Right hindlimb (tissue), 1 donor: ENCODE measurements at places on chromosomes 3 and 15.

DNA sequence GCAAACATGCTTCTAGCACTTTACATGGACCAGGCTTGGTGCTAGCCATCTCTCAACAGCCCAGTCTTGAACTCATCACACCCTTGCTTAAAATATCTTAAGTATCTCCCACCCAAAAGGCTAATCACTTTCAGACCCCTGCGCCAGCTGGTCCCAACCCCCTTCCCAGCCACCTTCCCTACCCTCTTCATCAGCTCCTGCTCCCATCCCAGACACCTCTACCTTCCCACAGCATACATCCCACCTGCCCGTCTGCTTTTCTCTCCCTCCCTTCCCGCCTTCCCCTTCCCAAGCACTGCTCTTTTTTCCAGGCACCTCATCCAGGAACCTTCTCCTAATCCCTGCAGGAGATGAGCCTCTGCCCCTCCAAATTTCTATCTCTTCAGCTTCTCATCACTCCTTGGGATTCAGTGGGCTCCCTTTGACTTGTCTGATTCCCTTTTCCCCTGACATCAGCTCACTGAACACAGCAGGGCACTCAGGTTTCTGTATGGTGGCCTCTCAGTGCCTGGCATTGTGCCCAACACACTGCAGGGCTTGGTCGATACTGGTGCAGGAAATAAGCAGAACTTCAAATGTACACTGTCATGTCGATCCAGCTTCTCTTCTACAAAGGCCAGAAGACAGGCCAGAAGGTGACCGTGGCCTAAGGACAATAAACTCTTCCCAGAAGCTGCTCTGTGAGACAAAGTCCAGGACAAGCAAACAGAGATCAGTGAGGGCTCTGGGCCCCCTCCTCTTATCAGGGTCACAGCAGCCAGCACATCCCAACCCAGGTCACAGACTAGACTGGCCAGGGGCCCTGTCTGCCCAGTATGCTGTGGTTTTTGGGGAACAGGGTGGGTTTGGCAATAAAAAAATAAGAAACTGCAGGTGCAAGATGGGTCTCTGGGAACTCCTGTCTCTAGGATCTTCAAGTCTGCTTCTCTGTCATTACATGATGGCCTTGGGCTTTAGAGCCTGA is 2.2 kb upstream of the ITIH1 start:
- no peak for DNase-seq

GRCh38 chr3:105974381-105974780 is 105.6 kb upstream of the CBLB start:
- DNase-seq = no peak

DNA sequence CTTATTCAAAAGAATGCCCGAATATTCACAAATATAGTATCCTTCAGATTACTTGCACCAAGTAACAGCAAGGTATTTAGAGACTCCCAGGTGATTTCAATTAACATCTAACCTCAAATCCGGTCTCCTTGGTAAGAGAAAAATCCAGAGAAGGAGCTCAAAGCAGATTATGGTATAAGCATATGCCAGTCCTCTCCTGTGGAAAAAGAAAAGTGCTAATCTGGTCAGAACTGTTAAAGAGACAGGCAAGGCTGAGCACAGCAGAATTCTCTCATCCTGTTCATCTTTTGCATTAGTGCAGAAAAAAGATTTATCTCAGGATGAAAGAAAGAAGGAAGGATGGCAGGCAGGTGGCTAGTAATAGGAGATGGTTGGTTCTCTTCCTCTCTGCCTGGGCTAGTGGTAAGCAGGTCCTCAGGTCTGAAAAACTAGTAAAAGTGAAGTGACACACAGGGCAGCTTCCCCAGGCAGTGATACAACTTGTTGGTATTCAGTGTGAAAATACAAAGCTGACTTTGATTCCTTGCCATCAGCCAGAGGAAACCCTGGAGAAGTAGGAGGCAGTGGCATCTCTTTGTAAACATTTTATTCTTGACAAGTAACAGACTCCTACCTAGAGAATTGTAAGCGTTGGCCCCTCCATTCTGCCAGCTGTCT is 14.2 kb downstream of the ATXN7 start:
- no peak for DNase-seq

DNA sequence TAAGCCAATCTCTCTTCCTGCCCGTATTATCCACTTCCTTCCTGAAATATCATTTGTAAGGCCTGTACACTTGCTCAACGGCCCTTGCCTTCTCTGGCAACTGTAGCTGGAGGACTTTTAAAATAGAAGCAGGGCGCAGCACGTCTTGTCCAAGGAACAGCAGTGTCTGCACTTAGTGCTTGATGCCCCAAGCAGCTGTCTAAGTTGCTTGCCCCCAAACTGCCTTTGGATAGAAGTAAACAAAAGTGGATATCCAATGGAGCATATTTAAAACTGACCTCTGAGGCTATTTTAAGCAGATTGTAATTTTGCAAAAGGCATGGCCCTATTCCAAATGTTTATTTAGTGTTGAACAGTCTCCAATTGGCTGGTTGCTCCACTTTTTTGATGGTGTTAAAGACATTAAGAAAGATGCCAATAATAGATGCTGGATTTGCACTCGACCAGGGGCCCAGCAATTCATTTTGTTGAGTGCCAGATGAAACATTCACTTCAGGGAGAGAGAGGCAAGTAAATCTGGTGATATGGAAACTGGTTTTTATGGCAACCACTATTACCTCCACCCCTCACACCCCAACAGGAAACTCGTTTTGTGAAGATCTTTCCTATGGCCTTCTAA is 526.8 kb upstream of the TBL1XR1 start:
- DNase-seq = peak; percentile 73

GRCh38 chr3:54270816-54271526 is 148.6 kb downstream of the CACNA2D3 start:
- DNase-seq = no peak

DNA sequence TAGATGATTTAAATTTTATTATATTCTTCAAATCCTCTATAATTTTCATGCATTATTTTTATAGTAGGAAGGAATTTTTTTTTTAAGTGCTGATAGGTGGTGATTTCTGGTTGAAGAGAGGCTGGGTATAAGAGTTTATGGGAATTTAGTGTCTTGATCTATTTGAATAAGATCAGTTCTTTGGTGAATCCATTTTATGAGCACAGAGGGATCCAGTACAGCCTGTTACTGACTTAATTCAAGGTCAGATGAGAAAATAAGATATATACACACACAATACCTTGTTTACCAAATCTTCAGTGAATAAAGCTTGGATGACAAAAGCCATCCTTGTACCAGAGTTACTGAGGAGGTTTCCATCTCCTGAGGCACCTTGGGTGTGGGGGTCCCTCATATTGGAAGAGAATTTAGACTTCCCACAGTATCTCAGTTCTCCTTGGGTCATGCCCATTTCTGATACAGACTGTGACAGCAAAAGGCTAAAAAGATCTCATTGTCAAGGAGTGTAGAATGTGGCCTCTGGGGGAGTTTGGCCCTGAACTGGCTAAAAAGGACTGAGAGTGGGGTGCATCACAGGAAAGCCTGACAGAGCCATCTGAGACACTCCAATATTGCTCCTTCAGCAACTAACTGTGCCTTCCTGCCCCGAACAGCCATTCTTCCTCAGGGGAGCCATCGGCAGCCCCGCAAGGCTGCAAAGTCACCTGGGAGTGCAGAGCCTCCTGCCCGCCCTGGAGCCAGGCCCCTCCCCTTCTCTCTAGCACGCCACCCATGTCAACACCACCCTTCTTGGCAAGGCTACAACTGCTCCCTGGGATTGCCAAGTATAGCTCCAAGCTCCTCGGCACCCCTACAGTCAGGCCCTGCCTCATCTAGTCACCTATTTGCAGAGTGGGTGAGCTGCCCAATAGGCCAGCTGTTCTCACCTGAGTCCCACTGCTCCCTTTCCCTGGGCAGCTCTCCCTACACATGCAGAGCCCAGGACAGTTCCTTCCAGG is 43.1 kb upstream of the HACD2 start:
- no peak for DNase-seq

DNA sequence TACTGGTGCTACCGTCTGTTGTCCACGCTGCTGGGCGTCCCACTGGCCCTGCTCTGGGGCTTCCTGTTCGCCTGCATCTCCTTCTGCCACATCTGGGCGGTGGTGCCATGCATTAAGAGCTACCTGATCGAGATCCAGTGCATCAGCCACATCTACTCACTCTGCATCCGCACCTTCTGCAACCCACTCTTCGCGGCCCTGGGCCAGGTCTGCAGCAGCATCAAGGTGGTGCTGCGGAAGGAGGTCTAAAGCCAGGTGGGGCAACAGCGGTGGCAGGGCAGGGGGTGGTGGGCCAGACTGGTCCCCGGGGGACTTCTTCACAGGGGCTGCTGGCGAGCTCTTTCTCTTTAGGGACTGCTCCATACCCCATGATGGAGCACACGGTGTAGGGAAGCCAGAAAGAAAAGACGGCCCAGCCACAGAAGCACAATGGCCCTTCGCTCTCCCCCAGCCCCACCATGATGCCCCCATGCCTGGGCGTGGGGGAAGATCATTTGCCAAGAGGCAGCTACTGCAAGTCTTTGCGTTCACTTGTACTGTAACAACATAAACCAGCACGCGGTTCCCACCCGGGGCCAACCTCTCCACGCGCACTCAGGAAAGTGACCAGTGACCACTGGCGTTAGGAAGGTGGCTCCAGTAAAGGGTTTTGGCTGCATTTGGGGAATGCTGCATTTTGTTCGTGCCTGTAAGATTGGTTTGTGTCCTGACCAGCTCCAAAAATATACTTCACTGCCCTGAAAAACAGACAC is 12.2 kb downstream of the CAV3 start:
- DNase-seq = no peak

DNA sequence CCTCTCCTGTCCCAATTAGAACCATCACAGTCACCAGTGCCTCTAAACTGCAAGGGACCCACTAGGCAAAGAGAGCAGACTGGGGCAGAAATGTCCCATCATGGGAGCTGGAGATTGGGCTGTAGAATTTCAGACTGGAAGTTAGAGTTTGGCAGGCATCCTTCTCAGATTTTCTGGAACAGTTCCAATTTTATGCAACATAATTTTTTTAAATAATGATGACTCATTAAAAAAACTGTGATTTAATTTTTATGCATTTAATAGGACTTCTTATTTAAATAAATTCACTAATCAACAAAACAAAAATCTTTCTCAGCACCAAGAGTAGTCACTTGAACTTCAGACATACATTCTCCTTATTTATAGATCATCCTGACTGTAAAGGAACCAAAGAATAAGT is 84.6 kb upstream of the SLC7A14 start:
- DNase-seq = no peak

DNA sequence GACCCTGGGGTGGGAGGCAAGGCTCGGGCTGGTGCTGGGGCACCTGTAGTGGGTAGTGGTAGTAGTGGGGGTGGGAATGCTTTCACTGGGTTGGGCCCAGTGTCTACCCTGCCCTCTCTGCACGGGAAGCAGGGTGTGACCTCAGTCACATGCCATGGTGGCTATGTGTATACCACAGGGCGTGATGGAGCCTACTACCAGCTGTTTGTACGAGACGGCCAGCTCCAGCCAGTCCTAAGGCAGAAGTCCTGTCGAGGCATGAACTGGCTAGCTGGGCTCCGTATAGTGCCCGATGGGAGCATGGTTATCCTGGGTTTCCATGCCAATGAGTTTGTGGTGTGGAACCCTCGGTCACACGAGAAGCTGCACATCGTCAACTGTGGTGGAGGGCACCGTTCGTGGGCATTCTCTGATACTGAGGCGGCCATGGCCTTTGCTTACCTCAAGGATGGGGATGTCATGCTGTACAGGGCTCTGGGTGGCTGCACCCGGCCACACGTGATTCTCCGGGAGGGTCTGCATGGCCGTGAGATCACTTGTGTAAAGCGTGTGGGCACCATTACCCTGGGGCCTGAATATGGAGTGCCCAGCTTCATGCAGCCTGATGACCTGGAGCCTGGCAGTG is 5.2 kb downstream of the DALRD3 start:
- no peak for DNase-seq

GRCh38 chr3:137012097-137012501 is 54.3 kb downstream of the IL20RB start:
- peak; percentile 40 for DNase-seq

DNA sequence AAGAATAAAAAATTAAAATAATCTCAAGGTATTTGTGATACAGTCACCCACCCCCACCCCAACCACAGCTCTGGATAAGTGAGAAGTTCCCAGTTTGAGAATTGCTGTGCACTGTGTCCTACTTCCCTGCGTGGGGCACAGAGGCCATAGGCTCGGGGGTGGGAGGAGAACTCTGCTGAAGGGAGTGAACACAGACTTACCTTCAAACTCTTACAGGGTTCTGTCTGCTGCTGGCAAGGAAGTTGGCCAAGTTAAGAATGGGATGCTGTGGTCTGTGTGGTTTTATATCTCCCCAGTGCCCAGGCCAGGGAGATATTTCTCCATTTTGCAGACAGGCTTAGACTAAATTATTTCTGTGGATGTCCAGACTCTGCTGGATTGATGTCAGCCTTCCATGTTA is 37.6 kb downstream of the SPTSSB start:
- no peak for DNase-seq

- DNase-seq = no peak
Observed at GRCh38 chr3:195012100-195012499, 258.9 kb downstream of the XXYLT1 start.

- no peak for DNase-seq
Observed at GRCh38 chr3:39434574-39434973, 28.1 kb downstream of the RPSA start.

DNA sequence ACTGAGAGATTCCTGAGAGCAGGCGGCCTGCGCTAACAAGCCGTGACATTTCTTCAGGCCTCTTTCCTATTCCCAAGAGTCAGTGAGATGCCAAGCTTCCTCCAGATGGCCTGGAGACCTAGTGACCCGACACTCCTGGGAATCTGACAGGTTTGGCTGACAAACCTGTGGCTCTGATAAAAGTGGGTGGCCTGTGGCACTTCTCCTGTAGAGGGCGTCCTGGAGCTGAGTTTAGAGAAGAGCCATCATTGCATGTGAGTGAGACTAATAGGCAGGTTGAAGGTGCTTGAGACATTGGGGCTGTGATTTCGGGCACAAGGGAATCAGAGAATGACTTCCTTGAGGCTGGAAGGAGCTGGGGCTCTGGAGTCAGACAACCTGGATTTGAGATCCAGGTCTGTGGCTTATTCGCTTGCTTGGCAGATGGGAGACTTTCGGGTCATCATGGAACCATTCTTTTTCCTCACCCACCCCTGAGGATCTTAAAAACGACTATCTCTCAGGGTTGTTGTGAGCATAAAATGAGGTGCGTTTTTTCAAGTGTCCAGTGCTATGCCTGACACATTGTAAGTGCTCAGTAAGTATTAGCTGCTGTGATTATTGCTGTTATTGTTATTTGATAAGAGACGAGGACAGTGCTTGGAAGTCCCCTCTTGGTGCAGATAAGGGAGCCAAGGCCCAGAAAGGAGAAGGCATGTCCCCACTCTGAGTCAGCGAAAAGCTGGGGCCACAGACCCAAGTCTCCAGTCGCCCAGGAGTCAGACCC is 77.2 kb downstream of the SCN10A start:
- DNase-seq = no peak
